ENCODE measurements at places on chromosomes 2 and 18.

- DNase-seq: no peak
Observed at GRCh38 chr18:60804415-60804814, 431.8 kb upstream of the MC4R start.

DNA sequence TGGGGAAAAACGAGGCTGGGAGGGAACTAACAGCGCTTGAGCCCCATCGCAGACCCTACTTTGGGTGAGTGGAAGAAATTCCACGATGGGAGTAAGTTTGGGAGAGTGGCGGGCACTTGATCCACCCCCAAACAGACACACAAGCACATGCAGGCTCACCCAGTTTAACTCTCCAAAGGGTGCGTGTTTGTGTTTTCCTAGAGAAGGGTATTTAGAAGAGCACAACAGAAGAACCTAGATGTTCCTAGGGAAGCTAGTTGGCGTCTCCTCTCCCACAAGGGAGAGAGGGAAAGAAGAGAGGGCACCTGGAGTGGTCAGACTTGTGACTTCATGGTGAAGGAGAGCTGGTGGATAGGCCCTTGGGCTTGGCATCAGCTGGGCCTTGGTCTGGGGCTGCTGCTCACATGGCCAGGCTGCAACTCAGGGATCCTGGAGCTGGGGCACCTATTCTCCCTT is 3.2 kb downstream of the GATA6 start:
- no peak for DNase-seq

- peak; percentile 51 for DNase-seq
Observed at GRCh38 chr2:216539791-216540241, 41.2 kb downstream of the RPL37A start.

DNA sequence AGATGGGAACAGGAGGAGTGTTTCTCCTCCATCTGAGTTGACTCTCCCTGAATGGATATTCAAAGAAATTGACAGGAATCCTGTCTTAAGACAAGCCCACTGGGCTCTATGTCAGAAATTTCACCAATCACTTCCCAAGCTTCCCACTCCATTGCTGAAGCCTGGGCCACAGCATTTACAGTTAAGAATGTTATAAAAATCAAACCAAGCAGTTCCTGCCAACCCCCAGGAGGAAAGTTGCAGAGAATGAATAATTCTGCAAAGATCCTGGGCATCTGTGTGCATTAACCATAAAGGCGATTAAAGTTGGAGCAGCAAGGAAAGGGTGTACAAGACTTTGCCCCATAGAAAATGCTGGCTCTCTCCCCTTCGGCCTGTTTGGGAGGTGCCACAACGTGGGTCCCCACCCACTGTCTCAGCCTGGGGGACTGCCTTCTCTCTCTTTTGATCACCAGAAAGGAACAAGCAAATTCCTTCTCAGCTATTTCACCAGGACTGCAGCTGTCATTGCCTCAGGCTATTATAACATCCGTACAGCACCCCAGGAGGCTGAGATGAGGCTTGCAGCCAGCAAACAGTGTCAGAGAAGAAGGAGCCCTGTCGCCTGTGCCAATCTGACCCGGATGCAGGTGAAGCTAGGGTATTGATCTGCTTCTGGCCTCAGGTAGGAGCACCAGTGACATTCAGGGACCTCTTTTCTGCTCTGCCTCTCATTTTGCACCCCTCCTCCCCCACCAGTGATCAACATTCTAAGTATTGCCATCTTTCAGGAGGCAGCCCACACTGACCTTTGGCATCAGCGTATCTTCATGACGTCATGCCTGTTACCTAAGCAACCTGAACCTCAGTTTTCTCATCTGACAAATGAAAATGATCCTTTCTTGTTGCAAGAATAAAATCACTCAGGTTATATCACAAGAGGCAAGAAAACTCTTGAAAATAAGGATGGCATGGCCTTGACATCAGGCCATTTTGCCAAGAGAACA is 219.0 kb downstream of the SH3BP4 start:
- peak; percentile 80 for DNase-seq

- peak; percentile 75 for DNase-seq
Observed at GRCh38 chr2:189698020-189698887, 23.8 kb downstream of the ANKAR start.
